ENCODE measurements at places on chromosomes 13 and 19.
A peak's percentile ranks its signal among the peaks of the same experiment; 100 is the strongest.

DNA sequence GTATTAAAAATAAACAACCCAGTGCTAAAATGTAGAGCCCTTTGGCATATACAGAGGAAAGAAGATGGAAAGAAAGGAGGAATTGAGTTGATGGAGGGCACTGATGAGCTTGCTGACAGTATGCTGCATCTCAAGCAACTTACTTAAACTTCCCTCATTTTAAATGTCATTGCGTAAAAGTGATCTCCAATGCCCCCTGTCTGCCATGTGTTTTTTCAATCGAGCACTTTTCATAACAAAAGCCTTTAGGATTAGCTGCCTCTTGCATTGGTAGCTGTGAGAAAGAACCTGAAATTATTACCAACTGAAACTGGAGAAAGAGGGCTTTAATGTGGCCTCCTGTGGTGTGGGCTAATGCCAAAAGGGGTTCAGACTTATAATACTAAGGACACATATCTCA lies 541.6 kb downstream of the SUCLA2 start:
- no peak for DNase-seq

GRCh38 chr13:60765700-60766411 lies 368.8 kb downstream of the TDRD3 start:
- no peak for DNase-seq

- DNase-seq, result no peak
Measured at GRCh38 chr19:7729831-7730285, 2.1 kb downstream of the CLEC4G start.

- DNase-seq, result no peak
Measured at GRCh38 chr13:64505336-64505910, 2724.7 kb downstream of the PCDH9 start.

DNA sequence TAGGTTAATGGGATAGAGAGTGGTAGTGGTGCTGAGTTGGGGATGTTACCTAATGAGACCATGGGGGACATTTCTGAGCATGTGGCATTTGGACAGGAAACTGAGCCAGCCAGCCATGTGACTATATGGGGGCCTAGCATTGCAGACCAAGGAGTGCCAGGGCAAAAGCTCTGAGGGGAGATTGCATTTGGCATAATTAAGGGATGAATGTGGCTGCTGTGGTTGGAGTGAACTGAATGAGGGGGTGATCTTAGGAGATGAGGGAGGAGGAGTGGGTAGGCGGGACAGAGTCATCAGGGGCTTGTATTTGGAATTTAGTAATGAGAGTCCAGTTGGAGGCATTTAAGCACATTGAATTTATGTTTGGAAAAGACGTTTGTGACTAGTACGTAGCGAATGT lies 6.6 kb downstream of the PCCA start:
- no peak for DNase-seq

GRCh38 chr19:56118666-56119581 lies 2.2 kb downstream of the ZNF787 start:
- DNase-seq, result no peak

DNA sequence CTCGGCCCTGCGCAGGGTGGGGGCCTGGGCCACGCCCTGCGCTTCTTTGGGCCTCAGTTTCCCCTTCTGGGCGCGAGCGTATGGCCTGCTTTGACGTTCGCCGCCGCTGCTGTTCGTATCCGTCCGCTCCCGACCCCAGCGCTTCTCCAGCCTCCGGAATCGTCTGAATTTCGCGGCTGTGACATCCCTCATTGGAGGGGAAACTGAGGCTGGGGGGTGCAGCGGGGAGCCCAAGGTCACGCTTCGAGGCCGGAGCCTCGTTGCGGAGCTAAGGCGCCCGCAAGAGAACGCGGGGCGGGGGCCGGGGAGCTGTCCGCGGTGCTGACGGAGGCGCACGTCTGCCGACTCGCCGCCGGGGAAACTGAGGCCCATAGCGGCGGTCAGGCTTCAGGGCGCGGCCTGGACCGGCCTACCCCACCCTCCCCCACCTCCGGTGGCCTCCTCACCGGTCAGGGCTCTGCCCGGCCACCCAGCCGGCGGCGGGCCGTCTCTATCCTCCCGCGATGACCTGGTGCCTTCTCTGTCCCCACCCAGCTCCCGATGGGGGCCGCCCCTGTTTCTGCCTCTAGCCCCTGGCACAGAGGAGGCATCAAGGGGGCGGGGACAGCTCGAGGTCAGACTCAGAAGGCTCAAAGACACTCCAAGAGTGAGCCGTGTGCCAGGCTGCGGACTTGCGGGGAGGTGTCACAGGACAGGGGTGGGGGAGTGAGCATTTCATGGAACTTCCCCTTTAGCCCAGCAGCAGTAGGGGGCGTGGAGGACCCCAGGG lies 3.0 kb upstream of the APC2 start:
- DNase-seq, result no peak

DNA sequence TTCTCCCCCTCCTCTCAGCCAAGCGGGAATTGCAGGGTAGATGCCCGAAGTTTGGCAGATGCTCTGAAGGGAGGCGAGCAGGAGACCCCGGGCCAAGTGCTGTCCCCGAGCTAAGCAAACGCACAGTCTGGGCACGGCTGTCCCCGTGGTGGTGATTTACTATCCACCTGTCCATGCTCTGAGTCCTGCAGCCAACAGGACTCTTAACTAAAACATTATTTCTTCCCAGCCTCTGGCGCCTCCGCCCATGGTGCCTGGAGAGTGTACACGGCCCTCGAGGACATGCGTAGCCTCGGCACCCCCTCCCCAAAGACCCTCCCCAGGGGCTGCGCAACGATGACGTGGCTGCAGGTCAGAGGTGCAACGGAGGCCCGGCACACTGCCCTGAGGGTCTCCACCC lies 7.6 kb downstream of the TINCR start:
- no peak for DNase-seq

DNA sequence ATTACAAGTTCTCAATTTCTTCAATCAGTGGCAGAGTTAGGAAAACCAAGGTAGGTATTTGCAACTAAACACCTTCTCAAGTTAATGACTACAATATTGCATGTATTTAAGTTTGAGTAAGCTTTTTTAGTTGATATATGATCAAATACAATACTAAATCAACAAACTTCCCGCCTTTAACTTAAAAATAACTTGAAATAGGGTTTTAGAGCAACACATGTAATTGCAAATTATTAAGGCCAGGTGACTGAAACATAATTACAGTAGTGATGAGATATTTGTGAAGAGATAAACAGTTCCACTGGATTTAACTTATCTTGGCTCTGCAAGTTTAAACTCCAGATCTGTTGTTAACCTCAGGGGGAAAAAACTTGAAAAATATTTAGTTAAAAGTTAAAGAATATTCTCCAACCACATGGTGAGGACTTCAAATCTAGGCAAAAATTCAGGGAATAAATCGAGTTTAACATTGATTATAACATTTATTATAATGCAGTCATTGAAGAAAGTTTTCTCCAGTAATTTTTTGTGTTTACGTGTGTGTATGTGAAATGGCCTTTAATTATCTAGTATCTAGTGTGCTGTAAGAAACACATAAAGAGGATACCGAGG lies 3.6 kb downstream of the DACH1 start:
- DNase-seq, result no peak

DNA sequence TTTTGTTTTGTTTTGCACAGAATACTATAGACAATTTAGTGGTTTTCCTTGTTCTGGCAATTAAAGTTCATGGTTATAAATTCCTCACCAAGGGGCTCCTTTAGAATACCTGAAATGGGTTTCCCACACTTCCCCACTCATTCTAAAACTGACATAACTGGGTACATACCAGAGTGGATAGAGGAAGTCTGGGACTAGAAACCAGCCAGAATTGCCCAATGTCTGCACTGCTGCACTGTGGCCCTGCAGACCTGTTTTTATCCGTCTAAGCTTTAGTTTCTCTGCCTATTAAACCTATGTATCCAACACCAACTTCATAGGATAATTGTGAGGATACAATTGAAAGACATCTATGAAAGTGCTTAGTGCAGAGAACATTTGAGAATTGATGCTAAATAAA lies 498.6 kb downstream of the KCTD12 start:
- no peak for DNase-seq

DNA sequence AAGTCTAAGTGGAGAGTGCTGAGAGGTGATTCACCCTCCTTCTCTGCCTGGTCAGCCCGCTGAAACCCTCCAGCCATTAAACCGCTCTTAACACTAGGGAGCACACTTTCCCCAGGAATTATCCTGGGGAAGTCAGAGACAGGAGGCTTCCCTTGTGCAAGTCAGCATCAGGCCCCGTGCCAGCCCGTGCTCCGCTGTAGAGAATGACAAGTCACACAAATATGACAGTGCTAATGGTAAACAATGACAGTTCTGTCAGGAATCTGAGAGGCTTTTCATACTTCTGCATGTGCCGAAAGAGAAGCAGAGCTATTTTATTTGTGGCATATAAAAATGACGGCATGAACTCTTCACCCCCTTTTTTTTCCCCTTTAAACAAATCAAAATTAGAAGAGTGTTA lies 816.9 kb upstream of the SLC10A2 start:
- DNase-seq, result peak; percentile 78

GRCh38 chr19:28027116-28027515 lies 1185.8 kb downstream of the UQCRFS1 start:
- no peak for DNase-seq

DNA sequence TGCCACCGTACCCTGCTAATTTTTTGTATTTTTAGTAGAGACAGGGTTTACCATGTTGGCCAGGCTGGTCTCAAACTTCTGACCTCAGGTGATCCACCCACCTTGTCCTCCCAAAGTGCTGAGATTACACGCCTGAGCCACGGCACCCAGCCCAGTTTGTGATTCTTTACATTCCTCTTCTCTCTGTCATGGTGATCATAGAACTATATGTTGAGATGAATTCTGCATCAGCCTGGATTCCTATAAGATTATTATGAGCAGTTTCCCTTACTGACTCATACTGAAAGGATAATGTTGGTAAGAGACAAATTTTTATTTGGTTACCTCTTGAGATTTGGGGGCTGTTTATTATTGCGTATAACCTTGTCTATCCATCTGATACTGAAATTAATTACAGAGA lies 121.5 kb upstream of the CSNK1A1L start:
- no peak for DNase-seq

DNA sequence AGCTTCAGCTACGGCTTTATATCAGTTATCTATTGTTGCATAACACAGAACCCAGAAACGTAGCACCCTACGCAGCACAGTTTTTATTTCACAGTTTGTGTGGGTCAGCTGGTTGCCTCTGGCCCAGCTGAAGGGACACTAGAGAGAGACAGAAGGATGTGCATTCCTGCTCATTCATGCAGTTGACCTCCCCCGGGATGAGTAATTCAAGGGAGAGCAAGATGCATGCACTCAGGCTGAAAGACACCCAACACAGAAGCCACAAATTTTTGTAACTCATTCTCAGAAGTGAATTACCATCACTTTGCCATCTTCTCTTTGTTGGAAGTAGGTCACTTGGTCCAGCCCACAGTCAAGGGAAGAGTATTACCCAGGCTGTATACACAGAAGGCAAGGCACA lies 89.5 kb downstream of the EFNB2 start:
- DNase-seq, result no peak

DNA sequence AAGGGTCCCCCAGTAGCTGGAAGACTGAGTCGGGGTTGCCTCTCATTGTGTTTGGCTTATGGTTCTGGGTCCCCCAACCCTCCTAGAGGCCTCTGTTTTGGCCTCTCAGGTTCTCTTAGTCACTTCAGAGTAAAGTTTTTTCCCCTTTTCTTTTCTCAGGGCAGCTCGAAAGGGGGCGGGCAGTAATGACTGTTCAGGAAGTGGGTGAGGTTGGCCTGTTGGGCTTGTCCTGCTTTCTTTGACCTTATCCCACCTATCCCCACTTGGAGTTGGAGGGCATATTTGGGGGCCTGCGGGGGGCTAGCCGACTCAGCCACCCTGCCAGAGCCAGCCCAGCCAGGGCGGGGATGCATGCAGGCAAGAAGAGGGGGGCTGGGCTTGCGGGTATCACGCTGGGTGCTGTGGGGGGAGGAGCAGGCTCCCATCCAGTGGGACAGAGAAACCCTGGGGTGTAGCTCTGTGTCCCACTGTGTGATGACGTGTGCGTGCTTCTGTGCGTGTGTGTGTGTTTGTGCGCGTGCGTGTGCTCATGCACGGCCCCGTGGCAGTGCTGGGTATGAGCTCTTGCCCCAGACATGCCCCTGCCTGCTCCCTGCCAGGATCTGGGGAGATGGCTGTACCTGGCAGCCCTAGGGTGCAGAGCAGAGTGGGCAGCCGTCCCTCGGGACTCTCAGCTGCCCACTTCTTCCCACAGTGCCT lies 1.4 kb downstream of the CIC start:
- DNase-seq, result peak; percentile 85

DNA sequence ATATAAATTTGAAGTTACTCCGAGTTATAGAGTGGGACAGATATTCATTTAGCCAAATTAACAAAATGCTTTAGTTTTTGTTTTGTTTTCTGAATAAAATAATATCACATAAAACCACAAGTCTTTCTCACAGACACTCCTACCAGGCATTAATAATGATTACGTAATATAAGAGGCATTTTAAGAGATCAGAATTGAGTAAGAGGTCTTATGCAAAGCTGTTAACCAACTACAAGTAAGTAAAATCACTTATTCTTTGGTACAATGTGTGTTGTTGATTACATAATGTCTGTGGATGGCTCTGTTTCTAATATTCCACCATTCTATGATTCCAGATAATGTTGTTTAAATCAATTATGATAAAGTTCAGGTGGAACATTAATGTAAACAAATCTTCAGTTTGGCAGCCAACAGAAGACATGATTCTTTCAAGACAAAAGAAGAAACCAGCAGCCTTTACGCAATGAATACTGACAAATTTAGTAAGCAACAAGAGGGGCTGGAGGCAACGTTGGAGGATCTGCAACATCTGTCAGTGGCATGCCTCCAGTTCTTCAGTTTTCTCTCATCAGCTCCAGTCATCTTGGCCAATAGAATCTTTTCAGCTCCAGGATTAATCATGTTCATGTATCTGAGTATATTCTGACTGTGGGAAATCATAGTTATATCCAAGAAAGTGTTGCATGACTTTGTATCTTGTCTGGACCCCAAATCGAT lies 403.8 kb downstream of the SLITRK5 start:
- no peak for DNase-seq

DNA sequence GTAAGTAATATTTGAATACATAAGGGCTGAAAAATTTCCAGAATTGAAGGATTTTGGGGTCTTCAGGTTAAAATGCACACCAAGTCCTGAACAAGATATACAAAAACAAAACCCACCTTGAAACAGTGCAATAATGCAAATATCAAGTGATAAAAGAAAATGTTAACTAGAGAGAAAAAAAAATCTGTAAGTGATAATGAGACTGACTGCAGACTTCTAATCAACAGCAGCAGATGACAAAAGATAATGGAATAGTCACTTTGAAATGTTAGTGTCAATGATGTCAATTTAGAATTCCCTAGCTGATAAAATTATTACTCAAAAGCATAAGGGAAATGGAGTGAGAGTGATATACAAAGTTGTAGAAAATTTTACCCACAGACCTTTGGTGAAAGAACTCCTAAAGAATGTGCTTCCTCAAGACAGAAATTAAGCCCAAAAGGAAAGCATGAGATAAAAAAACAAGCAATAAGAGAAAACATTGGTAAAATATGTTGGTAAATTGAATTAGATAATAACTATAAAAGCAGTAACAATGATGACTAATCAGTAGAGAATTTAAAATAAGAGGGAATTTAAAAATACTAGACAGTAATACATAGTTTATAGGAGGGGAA lies 12.4 kb upstream of the DGKH start:
- DNase-seq, result no peak

GRCh38 chr13:41674246-41674645 lies 216.9 kb downstream of the RGCC start:
- no peak for DNase-seq

GRCh38 chr19:16217716-16218451 lies 20.2 kb downstream of the AP1M1 start:
- DNase-seq, result peak; percentile 52

All from aorta (tissue), 5 donors.